ENCODE measurements at places on chromosomes 2 and 18.

GRCh38 chr2:220373878-220374277, 746.4 kb downstream of the SLC4A3 start:
- no peak for DNase-seq

- DNase-seq, result no peak
Observed at GRCh38 chr2:132424526-132425121, 8.0 kb downstream of the GPR39 start.

- DNase-seq, result no peak
Observed at GRCh38 chr2:176967911-176968450, 244.6 kb upstream of the HNRNPA3 start.

- DNase-seq, result no peak
Observed at GRCh38 chr2:120318626-120319025, 27.3 kb upstream of the INHBB start.

GRCh38 chr2:58702302-58702885, 461.3 kb upstream of the FANCL start:
- no peak for DNase-seq

- DNase-seq, result no peak
Observed at GRCh38 chr2:74528600-74529356, 728 bp downstream of the AUP1 start.

GRCh38 chr18:8720141-8720540, 14.8 kb downstream of the MTCL1 start:
- no peak for DNase-seq

GRCh38 chr2:110867078-110867477, 134.7 kb downstream of the ACOXL start:
- no peak for DNase-seq

- DNase-seq, result no peak
Observed at GRCh38 chr2:237213315-237214022, 127.8 kb downstream of the COPS8 start.

DNA sequence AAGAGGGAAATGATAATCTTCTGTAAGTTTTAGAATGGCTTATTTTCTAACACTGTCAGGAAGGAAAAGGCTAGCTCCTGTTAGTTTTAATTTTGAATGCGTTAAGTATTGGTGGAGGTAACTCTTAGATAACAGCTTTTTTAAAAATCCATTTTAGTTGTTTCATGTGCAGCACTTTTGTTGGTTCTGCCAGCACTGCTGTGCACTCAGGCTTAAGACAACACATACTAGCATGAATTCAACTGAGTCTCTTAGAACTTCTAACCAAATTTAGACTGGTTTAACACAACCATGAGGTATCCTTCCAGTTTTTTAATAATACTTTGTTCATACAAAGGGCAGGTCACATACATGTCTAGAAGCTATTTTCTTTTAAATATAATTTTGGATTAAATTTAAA, 42.4 kb downstream of the ACVR1 start:
- DNase-seq, result no peak

Measured in effector memory CD4-positive, alpha-beta T cell (primary cell).